Sciatic nerve (tissue), 2 donors: ENCODE measurements at places on chromosomes 13 and 19. TPM values are rescaled to one million over a fixed set of nuclear protein-coding genes. Genes with fewer than 3 reads are reported as not detected.
A peak's percentile ranks its signal among the peaks of the same experiment; 100 is the strongest.

DNA sequence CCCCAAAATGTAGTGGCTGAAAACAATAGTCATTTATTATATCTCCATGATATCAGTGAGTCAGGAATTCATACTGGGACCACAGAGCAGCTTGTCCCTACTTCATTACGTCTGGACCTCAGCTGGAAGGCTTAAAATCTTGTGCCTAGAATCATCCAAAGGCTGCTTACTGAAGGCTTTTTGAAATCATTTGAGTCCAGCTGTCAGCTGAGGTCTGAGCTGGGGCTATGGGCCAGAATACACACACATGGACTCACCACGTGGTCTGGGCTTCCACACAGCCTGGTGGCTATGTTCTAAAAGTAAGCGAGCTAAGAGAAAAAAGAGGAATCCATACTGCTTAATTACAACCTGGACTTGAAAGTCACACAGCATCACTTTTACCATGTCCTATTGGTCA, 209.2 kb downstream of the KCTD12 start:
- DNase-seq, result peak; percentile 80

- no peak for DNase-seq
Observed at GRCh38 chr13:29815336-29815735, 35.1 kb downstream of the UBL3 start.

DNA sequence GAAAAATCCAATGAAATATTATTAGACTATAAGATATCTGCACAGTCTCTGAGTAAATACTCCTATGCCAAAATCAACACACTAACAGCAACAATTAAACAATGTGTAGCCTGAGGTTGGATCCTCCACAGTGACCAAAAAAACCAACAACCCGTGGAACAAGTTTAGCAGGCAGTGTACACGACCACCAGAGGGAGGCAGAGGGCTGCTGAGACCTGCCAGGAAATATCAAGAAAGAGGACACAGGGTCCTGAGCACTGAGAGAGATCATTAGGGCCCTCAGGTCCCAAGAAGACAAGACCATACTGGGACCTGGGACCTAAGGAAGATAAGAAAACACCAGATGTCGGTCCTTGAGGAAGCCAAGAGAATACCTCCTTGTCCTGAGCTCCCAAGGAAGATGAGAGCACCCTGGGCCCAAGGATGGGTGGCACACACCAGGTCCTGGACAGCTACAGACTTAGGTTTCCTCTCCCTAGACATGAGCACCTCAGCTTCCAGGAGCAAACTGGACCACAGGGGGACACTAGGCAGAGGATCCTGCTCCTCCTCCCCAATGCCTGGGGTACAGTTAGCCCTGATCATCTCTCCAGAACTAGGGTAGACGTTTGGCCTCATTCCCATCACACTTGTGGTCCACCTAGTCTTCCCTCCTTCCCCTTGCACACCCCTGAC, 822 bp upstream of the ZNF274 start:
- DNase-seq, result no peak

GRCh38 chr13:21426238-21426637, 32.9 kb downstream of the ZDHHC20 start:
- no peak for DNase-seq

Gene FGF21
- total RNA-seq, result not detected

Gene CEACAM4
- total RNA-seq, result 1.9 TPM

Gene DCT
- 0.94 TPM for total RNA-seq
